ENCODE measurements at places on chromosomes 12 and 14.
A peak's percentile ranks its signal among the peaks of the same experiment; 100 is the strongest.

DNA sequence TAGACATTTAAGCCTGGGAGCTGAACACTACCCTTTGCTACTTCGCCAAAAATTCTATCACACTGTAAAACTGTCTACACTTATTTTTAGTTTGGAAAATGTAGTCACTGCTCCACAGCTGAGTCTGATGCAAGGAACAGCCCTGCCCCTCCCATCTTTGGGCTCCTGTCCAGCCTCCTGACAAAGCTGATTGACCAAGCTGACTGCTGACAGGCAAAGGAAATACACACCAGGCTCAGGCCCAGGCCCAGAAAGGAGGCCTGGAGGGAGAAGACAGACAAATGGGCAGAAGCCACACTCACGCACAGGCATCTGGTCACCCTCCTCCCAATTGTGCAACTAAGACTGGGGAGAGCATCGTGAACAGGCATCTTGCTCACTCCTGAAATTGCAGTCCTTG, 55.3 kb downstream of the ISCA2 start:
- DNase-seq = no peak

DNA sequence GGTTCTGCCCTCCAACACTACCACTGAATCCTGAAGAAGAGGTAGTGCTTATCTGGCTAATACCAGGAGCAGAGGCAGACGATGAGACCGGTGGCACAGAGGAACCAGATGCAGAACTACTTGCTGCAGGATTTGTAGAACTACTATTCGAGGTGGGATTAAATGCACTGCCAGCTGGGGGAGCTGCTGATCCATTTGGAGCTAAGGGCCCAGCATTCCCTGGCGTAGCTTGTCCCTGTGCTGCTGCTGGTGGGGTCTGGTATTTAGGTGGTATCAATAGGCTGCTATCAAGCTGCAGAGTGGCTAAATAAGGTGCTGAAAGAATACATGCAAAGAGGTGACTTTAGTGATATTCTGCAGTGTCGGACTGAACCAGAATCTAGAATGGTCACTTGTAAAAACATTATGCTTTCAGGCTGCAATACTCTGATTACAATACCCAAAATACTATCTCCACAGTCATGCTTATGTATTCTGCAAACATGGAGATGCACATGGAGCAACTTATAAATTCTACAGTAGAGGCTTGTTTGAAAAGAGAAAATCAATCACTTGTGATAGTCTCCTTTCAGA, 294.2 kb downstream of the MED13L start:
- DNase-seq = no peak

DNA sequence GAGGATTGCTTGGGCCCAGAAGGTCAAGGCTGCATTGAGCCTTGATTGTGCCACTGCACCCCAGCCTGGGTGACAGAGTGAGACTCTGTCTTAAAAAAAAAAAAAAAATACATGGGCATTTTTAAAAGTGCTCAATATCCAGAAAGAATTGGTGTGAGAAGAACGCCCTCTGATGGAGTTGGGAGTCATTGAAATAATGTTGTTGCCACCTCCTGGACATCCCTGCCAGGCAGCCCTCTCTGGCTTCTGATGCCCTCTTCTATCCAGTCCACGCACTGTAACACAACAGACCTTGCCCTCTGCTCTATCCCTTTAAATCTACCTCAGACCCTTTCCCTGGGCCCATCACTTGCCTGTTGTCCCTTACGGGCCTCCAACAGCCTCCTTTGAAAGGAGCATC, 4.9 kb downstream of the PTGDR start:
- DNase-seq = no peak

- no peak for DNase-seq
Observed at GRCh38 chr14:92759679-92760523, 11.5 kb upstream of the LGMN start.

DNA sequence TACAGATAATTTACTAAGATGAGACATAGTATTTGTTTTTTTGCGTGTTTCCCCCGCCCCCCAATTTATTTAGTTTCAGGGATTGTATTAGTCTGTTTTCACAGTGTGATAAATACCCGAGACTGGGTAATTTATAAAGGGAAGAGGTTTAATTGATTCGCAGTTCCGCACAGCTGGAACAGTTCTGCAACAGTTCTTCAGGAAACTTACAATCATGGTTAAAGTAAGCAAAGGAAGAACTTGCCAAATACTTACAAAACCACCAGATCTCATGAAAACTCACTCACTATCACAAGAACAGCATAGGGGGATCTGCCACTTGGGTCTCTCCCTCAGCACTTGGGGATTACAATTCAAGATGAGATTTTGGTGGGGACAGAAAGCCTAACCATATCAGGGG, 48.9 kb downstream of the LRRIQ1 start:
- DNase-seq = no peak

- DNase-seq = peak; percentile 23
Observed at GRCh38 chr12:5388581-5389535, 43.0 kb upstream of the NTF3 start.

GRCh38 chr14:99177046-99177655, 94.8 kb downstream of the BCL11B start:
- DNase-seq = no peak

DNA sequence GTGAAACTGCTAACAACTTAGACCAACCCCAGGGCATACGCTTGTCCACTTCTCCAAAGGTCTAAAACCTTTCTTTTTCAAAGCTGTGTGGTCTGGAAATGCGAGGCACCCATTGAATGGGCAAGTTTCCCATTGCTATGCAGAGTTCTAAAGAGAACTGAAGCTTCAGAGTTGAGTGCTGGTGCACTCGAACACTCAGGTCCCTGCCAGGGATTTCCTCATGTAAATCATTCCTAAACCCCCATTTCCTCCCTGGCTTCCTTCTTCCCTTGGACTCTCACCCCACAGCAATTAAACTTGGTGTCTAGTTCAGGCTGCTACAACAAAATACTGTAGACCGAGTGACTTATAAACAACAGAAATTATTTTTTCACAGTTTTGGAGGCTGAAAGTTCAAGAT, 2.2 kb upstream of the PXN start:
- DNase-seq = no peak
